ENCODE measurements at places on chromosomes 6 and 20.
A peak's percentile ranks its signal among the peaks of the same experiment; 100 is the strongest.

- DNase-seq, result peak; percentile 11
Observed at GRCh38 chr20:35598899-35599775, 16.5 kb upstream of the SPAG4 start.

GRCh38 chr20:34058831-34059230 is 53.2 kb downstream of the EIF2S2 start:
- DNase-seq, result no peak

- DNase-seq, result no peak
Observed at GRCh38 chr6:167733740-167734661, 92.7 kb upstream of the AFDN start.

DNA sequence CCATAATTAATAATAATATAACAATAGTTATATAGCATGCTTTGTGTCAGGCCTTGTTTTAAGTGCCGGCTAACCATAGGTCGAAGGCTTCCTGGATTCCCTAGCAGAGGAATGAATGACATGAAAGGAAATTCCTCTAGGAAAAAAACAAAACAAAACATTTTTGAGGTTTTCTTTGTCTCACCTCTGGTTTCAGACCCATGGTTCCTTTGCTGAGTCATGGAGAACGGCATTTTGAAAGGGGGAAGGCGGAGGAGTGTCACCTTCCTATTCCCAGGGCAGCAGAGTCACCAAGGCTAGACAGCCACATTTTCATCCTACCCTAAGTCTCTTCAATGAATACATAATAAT is 25.3 kb upstream of the CCND3 start:
- DNase-seq, result no peak

DNA sequence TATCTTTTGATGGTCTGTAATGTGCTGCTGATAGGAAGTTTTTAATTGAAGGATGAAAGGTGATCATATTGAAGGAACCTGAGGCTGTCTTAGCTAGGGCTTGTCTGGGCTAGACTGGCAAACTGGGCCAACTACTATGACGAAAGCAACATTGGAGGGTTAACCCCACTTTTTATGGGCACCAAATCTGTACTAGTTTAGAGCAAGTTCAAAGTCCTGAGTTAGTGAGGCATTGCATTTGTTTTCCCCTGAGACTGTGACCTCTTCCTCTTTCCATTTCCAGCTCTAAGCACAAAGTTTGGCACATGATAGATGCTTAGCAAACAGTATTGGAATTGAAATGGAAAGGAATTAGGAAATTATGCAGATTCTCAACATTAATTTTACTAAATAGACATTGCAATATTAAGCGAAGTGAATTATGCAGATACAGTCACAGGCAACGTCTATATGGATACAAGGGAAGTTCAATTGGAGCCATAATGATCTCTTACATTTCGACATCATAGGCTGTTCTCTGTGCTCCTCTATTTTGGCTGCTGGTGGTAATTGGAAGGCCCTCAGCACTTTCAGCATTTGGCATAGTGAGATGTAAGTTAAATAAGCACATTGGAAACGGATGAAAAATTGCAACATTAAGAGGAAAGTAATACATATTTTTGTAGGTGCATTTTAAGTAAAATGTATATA is 22.2 kb downstream of the CEP57L1 start:
- DNase-seq, result no peak

DNA sequence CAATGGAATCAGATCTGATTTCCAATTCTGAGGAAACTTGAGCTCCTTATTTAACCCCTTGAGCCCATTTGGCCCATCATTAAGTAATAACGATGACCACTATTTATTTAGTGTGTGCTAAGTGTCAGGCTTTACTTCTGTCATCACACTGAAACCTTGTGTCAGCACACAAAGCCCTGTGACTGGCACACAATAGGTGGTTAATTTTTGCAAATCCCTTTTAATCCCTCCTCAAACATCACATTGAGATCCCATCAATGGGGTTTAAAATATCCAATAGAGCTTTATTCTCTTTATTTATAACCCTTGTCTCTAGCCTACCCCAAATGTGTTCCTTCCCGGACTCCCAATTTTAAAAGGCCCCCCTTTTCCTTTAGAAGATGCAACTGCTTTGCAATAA is 656.8 kb upstream of the CHD6 start:
- DNase-seq, result no peak

DNA sequence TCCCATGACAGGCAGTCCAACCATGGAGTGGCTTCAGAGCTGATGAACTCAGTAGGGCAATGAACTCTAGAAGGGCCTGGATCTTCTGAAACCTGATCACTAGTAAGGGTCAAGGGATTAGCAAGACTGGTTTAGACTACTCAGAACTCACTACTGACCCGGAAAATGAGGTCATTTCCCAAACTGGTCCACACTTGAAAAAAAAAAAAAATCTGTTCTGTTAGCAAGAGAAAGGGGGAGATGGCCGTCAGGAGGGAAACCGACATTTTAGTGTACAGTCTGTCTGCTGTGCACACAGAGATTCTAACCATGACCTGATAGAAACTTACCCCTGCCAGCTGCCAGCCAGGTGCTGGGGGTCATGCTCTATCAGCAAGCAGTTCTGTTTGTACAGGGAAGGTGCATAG is 262.4 kb upstream of the AGPAT4 start:
- no peak for DNase-seq

GRCh38 chr6:38279423-38279822 is 360.3 kb downstream of the BTBD9 start:
- no peak for DNase-seq

DNA sequence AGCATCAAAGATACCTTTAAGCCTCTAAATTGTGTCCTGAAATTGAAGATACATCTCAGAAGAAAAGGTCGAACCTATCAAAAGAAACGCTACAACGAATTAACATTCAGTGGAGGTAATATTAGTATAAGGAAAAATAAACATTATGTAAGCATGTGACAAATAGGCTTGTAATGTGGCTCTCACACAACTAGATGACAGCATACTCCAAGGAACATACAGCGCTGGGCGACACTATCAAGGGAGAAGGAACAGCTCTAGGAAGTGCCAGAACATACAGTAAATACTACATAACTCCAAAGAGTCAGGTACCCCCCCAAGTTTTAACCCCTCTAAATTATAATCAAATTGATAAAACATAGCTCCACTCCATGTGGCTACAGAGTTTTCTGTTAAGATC is 103.5 kb downstream of the LAMP5 start:
- DNase-seq, result no peak

- peak; percentile 37 for DNase-seq
Observed at GRCh38 chr6:89834884-89835792, 5.5 kb downstream of the CASP8AP2 start.

DNA sequence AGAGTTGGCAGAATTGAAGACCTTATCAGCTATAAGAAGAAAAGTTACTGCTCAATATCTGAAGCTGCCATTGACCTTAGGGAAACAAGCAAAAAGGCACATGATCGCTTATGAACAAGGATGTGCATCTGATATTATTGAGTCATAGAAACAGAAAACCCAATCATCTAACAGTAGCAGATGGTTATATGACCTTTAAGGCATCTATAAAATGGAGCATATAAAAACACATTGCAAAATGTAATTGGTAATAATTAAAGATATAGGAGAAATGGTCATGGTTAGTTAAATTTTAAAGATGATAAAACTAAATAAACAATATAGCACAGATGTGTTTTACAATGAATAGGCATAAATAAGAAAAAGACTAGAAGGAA is 260.1 kb upstream of the TAB2 start:
- no peak for DNase-seq

GRCh38 chr6:54463354-54464024 is 155.2 kb downstream of the TINAG start:
- DNase-seq, result no peak

DNA sequence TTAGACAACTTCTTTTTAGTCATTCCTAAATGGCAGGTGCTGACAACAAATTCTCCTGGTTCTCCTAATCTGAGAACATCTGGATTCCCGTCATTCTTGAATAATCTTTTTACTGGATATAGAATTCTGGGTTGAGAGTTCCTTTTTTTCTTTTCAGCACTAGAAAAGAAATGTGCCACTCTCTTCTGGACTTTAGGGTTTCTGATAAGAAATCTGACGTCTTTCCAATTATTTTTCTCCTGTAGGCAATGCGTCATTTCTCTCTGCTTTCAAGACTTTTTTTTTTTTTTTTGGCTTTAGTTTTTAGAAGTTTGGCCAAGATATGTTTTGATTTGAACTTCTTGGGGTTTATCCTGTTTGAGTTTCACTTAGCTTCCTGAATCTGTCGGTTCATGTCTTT is 66.1 kb upstream of the RNF24 start:
- DNase-seq, result no peak

DNA sequence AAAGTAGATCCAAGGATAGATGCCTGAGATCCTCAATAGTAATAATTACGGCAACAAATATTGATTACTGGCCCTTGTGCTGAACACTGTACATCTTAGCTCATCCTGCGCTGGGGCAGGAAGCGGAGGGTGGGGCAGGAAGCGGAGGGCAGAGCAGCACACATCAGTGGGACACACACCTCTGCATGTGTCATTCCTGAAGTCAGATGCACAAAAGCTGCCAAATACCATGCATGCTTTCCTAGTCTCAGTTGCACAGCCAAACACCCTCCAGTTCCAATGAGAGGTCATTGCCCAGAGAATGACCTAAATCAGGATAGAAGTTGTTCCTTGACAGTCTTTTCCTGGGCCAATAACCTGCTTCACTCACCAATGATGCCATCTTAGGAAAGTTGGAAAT is 74.4 kb upstream of the FOXC1 start:
- DNase-seq, result no peak

- DNase-seq, result peak; percentile 50
Observed at GRCh38 chr20:1895674-1896483, 672 bp downstream of the SIRPA start.

DNA sequence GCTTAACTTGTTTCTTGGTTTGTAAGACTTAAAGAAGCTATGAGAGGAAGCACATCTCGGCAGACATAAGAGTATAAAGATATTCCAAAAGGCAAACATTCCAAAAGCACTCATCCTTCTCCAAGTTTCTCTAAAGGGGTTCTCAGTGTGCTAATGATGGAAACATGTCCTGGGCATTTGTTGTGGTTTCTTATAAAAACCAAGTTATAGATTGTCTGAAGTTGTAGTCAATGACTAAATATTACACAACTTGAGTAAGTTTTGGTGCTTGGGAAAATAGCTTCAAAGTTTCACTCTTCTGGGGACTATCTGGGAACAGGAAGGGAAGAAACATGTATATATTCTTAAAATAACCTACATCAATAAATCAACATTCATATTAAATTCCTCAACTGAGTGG is 128.3 kb upstream of the TBX18 start:
- DNase-seq, result no peak

GRCh38 chr6:11727998-11728961 is 50.3 kb downstream of the ADTRP start:
- no peak for DNase-seq

- no peak for DNase-seq
Observed at GRCh38 chr6:163354085-163354484, 60.4 kb upstream of the QKI start.

DNA sequence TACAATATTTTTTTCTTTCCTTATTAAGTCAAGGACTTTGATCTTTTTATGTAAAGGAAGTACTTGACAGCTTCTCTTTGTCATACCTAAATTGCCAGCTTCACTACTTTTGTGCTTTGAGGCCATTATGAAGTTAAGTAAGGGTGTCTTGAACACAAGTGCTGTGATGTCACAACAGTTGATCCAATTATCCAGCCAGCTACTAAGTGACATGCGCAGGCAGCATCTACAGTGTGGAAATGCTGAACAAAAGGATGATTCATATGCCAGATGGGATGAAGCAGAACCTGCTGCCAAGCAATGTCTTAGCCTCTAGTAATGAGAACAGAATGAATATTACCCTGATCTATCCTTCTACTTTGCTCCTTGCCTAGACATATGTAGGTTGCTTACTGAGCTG is 68.3 kb upstream of the TMEM244 start:
- no peak for DNase-seq

DNA sequence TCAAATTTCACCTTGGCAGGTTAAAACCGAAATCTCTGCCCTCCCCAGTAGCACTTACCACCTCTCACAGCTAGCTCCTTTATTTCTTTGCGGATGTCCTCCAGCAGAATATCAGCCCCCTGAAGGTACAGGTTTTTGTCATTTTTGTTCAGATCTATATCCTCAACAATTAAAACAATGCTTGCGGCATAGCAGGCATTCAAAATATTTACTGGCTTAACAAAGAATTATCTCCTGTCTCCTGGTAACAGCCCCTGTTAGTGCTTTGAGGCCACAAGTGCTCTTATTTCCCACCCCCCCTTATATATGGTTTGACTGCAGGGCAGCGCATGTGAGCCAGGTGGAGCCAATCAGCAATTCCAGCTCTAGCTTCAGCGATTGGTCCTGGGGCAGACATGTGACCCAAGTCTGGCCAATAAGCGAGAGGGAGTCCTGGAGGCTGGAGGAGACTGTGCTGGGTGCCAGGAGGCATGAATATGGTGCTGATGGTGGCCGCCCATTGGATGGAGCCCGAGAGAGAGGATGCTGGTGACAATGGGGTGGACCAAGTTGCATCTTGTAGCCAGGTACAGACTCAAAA is 21.0 kb downstream of the SULF2 start:
- peak; percentile 41 for DNase-seq

- DNase-seq, result no peak
Observed at GRCh38 chr6:76220805-76221204, 148.3 kb upstream of the IMPG1 start.
